ENCODE measurements at places on chromosomes 7 and 10. TPM values are rescaled to one million over a fixed set of nuclear protein-coding genes. Genes with fewer than 3 reads are reported as not detected.
A peak's percentile ranks its signal among the peaks of the same experiment; 100 is the strongest.

GRCh38 chr10:131560166-131560565 is 248.6 kb upstream of the TCERG1L start:
- no peaks in the 10 kb centered on the region for H3K27me3 ChIP-seq
- H3K4me3 ChIP-seq, result no peak overlapping the region
- no peak overlapping the region for H3K27ac ChIP-seq
- H3K4me1 ChIP-seq, result no peaks in the 10 kb centered on the region
- H3K36me3 ChIP-seq, result no peaks in the 10 kb centered on the region
- no peak for DNase-seq

DNA sequence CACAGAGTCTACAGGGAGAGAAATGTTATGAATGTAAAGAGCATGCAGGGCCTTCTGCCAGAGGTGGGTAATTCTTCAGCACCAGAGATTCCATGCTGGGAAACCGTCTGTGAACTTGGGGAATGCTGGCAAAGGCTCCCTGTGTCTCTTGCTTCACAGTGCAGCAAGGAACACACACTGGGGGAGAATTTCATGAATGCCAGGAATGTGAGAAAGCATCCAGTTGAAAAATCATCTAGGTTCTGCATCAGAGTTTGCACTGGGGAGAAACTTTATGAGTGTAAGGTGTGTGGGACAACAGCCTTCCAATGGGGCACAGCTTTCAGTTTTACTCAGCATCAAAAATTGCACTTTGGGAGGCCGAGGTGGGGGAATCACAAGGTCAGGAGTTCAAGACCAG is 224.3 kb upstream of the IGFBP3 start:
- no peaks in the 10 kb centered on the region for H3K27me3 ChIP-seq
- no peaks in the 10 kb centered on the region for H3K4me1 ChIP-seq
- no peak overlapping the region for H3K4me3 ChIP-seq
- H3K36me3 ChIP-seq, result no peaks in the 10 kb centered on the region

- no peak overlapping the region for H3K27ac ChIP-seq
- DNase-seq, result no peak
- no peaks in the 10 kb centered on the region for H3K4me1 ChIP-seq
- no peak overlapping the region for H3K4me3 ChIP-seq
- no peaks in the 10 kb centered on the region for H3K27me3 ChIP-seq
Observed at GRCh38 chr7:147607157-147607800, 983.3 kb upstream of the C7orf33 start.

OR2A1 gene
- 0.48 TPM for total RNA-seq

DNA sequence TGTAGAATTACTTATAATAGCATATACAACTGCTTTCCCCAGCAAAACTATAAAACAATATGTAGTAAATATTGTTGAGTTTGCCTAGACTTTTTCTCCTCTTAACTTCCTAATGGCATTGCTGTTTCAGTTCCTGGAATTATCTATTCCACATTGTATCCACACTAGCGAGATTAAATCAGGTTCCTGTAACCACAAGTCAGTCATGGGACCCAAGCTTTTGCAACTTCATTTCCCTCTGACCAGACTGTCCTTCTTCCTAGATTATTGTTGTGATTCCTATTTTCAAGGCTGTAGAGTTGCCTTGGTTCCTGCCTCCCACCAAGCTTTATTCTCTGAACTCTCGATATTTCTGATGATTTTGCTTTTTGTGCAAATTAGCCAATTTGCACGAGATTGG is 173.3 kb upstream of the ZNF804B start:
- no peak for DNase-seq
- no peaks in the 10 kb centered on the region for H3K4me1 ChIP-seq
- no peak overlapping the region for H3K27ac ChIP-seq
- H3K27me3 ChIP-seq, result no peaks in the 10 kb centered on the region

- H3K4me1 ChIP-seq, result no peaks in the 10 kb centered on the region
- H3K4me3 ChIP-seq, result no peak overlapping the region
- H3K36me3 ChIP-seq, result no peaks in the 10 kb centered on the region
- H3K27me3 ChIP-seq, result no peaks in the 10 kb centered on the region
- no peak overlapping the region for H3K27ac ChIP-seq
Observed at GRCh38 chr10:22468570-22469320, 123.4 kb downstream of the SPAG6 start.

DNA sequence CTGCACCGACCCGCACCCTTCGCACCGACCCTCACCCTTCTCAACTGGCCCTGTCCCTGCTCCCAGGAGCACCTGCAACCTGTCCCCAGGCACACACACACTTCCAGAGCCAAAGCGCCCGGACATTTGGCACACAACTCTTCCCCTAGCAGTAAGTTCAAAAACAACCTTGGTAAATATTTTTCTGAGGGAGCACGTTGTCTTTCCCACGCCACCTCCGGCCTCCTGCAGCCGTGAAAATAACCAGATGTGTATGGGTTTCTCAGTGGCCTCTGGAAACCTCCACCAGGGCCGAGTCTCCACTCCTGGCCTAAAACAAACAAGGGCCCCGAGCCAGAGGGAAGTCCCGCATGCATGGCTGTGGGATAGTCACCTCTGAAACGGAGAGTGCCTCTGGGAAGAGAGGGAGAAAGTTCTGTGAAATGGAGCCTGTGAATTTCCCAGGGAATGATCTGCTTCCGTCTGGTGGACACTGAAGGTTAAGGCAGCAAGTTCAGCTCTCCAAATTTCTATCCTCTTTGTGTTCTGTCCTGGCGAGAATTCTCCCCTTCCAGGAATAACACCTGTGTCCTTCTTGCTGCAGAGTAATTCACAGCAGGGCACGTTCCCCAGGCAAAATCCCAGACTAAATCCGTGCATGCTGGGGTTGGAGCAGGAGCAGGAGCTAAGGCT is 15.8 kb downstream of the PODXL start:
- no peaks in the 10 kb centered on the region for H3K4me1 ChIP-seq
- H3K4me3 ChIP-seq, result no peak overlapping the region
- no peaks in the 10 kb centered on the region for H3K36me3 ChIP-seq
- no peaks in the 10 kb centered on the region for H3K27me3 ChIP-seq
- no peak for DNase-seq

PPP1R9A gene
- total RNA-seq, result 7.7 TPM

GRCh38 chr7:151059367-151060112 is at the start of gene SLC4A2:
TSS of gene SLC4A2 (plus strand) at chr7:151059589. CDS start at chr7:151061988, 2,399 bp downstream.
- peak; percentile 81 for DNase-seq
- H3K27ac ChIP-seq, result peak within 1 kb of the TSS; percentile 98
- H3K27me3 ChIP-seq, result no peaks in the 10 kb centered on the region
- H3K36me3 ChIP-seq, result no peaks in the 10 kb centered on the region

DNA sequence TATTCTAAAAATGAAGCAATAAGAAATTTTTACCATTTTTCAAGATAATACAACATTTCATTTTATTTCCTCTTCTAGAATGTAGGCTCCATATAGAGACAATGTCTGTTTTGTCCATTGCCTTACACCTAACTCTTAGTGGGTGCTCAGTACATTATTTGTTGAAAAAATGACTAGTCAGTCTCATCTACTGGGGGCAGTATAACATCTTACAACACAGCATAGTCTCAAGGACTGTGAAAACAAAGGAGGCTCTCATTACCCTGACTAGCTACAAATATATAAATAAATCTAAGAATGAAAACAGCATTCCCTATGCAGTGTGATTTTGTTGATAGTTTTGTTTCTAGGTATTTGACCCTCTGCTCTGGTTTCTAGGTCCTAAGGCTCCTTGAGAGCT is 11.6 kb downstream of the CRPPA start:
- no peaks in the 10 kb centered on the region for H3K4me1 ChIP-seq
- no peaks in the 10 kb centered on the region for H3K36me3 ChIP-seq

GRCh38 chr10:33697016-33697415 is 362.5 kb upstream of the NRP1 start:
- no peaks in the 10 kb centered on the region for H3K27me3 ChIP-seq
- H3K4me1 ChIP-seq, result no peaks in the 10 kb centered on the region
- no peak overlapping the region for H3K4me3 ChIP-seq
- no peak overlapping the region for H3K27ac ChIP-seq
- no peaks in the 10 kb centered on the region for H3K36me3 ChIP-seq

GRCh38 chr7:25716421-25716820 is 435.6 kb upstream of the NFE2L3 start:
- H3K4me1 ChIP-seq, result no peaks in the 10 kb centered on the region
- no peak for DNase-seq
- H3K4me3 ChIP-seq, result no peak overlapping the region
- H3K36me3 ChIP-seq, result no peaks in the 10 kb centered on the region

- H3K27ac ChIP-seq, result no peak overlapping the region
- no peak overlapping the region for H3K4me3 ChIP-seq
- no peaks in the 10 kb centered on the region for H3K4me1 ChIP-seq
- no peak for DNase-seq
- H3K36me3 ChIP-seq, result no peaks in the 10 kb centered on the region
Observed at GRCh38 chr7:9504678-9505077, 1071.3 kb downstream of the NXPH1 start.

SORBS1 gene
- 146 TPM for total RNA-seq

GRCh38 chr7:127677433-127678230 is 25.6 kb downstream of the SND1 start:
- H3K27ac ChIP-seq, result no peak overlapping the region
- DNase-seq, result no peak
- no peaks in the 10 kb centered on the region for H3K36me3 ChIP-seq
- no peak overlapping the region for H3K4me3 ChIP-seq

- H3K4me1 ChIP-seq, result no peaks in the 10 kb centered on the region
- no peak overlapping the region for H3K27ac ChIP-seq
- H3K4me3 ChIP-seq, result no peak overlapping the region
Observed at GRCh38 chr7:131583430-131583829, 27.0 kb upstream of the PODXL start.

LRMDA gene
- 15.7 TPM for total RNA-seq

CLDN12 gene
- total RNA-seq, result 7.4 TPM

DNA sequence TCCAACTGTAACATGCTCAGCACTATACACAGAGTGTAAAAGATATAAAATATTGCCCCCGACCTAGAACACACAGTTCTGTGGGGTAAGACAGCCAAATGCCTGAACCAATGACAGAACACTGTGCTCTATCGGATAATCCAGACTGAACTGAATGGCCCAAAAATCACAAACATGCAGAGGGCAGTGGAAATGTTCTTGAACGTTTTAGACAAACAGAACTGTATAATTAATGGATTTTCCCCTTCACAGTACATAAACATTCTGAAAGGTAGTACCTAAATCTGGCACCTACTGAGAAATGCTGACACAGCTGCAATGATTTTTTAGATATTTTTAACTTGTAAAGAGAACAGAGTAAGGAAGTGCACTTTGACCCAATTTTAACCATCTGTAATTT is 33.4 kb downstream of the PARD3 start:
- H3K27me3 ChIP-seq, result no peaks in the 10 kb centered on the region
- no peaks in the 10 kb centered on the region for H3K36me3 ChIP-seq
- no peak overlapping the region for H3K4me3 ChIP-seq
- peaks cover 8% of the 10 kb centered on the region for H3K4me1 ChIP-seq

GRCh38 chr10:89502549-89502948 is 32.8 kb downstream of the SLC16A12 start:
- H3K36me3 ChIP-seq, result no peaks in the 10 kb centered on the region
- H3K4me3 ChIP-seq, result no peak overlapping the region
- no peak for DNase-seq

DNA sequence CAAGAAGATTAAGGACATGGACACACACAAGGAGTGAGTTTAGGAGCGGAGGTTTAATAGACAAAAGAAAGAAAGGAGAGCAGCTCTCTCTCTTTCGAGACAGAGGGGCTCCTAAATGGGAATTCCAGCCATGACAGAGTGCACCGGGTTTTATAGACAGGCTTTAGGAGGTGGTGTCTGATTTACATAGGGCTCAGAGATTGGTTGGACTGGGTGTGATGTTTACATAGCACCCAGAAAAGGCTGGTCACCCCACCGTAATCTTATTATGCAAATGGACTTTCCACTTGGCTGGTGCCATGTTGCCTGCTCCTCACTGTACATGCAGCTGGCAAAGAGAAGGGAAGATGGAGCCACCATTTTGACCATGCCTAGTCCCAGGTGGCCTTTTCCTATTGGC is 28.4 kb upstream of the MRC1 start:
- H3K27me3 ChIP-seq, result no peaks in the 10 kb centered on the region
- H3K27ac ChIP-seq, result no peak overlapping the region
- H3K4me1 ChIP-seq, result no peaks in the 10 kb centered on the region
- no peaks in the 10 kb centered on the region for H3K36me3 ChIP-seq
- H3K4me3 ChIP-seq, result no peak overlapping the region

DNA sequence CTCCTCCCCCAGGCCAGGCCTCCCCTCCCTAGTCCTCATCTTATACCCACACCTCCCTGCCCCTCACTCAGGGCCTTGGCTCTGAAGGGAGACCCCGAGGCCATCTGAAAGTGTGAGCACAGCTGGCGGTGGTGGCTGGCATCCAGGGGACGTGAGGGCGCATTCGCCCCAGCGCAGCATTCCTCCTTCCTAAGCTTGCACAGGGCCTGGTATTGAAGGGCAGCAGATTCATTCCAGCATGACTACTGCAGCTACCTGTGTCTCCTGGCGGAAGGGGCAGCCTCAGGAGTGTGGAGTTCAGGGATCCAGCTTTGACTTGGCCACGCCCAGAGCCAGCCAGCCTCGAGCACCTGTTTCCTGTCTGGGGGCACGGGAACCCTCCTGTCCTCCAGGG is 72.6 kb downstream of the PARP12 start:
- H3K4me3 ChIP-seq, result no peak overlapping the region

- no peaks in the 10 kb centered on the region for H3K4me1 ChIP-seq
- H3K36me3 ChIP-seq, result no peaks in the 10 kb centered on the region
- no peak overlapping the region for H3K4me3 ChIP-seq
Observed at GRCh38 chr7:30880941-30881340, 30.7 kb upstream of the AQP1 start.

DNA sequence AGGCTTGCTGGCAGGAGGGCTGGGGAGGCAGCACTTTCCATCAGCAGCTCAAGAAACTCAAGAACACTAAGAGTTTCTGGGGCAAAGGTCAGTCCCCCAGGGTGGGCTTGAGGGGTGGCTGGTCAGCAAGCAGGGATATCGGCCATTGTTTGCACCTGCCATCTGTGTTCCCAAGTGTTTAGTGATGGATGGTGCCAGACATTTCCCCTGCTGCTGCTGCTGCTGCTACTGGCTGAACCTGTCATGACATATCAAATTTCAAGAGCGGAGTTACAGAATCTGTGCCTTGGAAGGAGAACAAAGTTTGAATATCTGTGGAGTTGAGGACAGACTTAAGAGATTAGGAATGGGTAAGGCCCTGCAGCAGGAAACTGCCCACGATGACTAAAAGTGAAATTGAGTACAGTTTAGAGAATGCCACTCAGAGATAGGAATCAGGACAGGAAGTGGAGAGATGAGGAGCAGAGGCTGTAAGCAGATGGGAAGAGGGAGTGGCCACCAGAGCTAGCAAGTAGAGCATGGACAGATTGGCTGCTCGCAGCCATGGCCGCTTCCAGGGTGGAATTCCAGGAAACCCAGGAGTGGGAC is 39.2 kb upstream of the PPP1R3C start:
- H3K4me1 ChIP-seq, result no peaks in the 10 kb centered on the region
- no peak for DNase-seq
- H3K4me3 ChIP-seq, result no peak overlapping the region
- no peak overlapping the region for H3K27ac ChIP-seq
- no peaks in the 10 kb centered on the region for H3K27me3 ChIP-seq

Data from uterus (tissue), 4 donors.